ENCODE measurements at places on chromosomes 2 and 18.

DNA sequence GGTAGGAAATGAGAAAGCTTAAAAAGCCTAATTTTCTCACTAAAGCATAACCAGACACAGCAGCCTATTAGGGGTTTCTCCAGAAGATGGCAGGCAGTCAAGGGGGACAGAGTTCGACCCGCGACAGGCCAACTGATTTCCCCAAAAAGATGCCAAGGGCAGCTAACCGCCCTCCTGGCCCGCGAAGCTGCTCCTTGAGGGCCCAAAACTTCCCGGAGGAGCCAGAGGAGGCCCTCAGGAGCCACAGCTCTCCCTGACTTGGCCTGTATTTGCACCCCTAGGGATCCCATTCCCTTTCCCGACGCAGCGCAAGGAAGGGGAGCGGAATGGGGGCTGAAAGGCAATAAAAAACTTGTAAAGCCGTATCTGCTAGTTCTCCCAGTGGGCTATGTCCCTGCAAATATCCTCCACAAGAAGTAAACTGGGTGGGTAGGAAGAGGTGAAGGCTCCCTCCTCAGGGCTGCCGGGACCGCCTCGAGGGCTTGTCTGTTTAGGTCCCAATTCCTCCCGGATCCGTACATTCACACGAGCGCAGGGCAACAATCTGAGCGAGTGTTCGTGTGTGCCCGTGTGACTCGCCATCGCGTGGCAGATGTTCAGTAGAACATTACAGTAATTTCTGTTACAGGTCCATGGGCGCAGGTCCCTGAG lies 756 bp upstream of the NAGK start:
- peak; percentile 18 for DNase-seq

DNA sequence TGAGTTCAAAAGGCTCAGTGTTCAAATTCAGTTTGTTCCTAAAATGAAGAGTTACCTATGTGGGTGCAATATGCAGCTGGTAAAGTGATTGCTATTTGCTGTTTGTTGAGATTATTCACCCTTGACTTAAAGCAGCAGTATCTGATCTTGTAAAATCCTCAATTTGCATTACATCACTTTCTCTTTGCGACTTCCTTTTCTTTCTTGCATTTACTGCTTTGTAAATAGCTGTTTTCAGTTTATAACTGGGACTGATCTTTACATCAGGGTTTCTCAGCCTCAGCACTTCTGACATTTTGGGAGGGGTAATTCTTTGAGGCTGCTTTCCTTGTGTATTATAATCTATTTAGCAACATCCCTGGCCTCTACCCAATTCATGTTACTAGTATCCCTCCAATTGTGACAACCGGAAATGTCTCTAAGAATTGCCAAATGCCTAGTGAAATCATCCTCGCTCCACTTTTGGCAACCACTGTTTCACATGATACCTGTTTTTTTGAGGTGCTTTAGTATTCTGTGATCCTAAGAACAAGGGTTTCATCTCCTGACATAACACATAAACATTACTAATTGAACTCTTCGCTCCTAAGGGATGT lies 12.1 kb upstream of the ERCC3 start:
- DNase-seq: no peak

DNA sequence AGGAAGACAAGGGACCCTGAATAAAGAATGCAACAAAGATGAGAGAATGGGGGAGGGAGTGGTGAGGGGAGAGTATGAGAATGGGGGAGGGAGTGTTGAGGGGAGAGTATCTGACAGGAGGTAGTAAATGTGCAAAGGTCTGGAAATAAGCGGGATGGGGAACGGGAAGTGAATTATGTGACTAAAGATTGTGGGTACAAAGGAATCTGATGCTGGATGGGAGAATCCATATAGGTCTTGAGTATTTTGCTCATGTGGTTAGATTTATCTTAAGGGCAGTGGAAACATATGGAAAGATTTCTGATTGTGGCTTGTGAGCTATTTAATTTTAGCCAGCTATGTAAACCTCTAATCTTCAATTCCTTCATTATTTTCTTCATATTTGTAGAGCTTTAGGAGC lies 593.4 kb downstream of the DCC start:
- no peak for DNase-seq

DNA sequence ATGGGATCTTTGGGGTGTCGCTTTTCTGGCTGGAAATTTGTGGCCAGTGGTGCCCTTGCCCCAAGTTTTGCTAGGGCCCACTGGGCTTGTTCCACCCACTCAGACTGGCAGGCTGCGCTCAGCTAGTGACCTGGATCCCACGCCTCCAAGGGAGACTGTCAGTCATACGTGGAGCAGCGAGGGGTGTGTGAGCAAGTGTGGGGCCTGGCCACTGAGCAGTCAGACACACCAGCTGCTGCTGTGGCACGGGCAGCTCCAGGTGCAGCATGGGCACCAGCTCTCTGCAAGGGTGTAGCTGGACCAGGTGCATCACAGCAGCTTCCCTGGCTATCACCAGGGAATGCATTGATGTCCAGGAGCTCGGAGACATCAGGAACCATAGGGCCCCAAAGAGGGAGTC lies 327.0 kb downstream of the NR4A2 start:
- no peak for DNase-seq

- no peak for DNase-seq
These were observed 251.2 kb upstream of the RBBP8 start for GRCh38 chr18:22681908-22682307.

- peak; percentile 71 for DNase-seq
These were observed 48.5 kb upstream of the LYPD6B start for GRCh38 chr2:148989882-148990493.

GRCh38 chr2:6564326-6564725 lies 301.4 kb downstream of the CMPK2 start:
- DNase-seq: no peak

DNA sequence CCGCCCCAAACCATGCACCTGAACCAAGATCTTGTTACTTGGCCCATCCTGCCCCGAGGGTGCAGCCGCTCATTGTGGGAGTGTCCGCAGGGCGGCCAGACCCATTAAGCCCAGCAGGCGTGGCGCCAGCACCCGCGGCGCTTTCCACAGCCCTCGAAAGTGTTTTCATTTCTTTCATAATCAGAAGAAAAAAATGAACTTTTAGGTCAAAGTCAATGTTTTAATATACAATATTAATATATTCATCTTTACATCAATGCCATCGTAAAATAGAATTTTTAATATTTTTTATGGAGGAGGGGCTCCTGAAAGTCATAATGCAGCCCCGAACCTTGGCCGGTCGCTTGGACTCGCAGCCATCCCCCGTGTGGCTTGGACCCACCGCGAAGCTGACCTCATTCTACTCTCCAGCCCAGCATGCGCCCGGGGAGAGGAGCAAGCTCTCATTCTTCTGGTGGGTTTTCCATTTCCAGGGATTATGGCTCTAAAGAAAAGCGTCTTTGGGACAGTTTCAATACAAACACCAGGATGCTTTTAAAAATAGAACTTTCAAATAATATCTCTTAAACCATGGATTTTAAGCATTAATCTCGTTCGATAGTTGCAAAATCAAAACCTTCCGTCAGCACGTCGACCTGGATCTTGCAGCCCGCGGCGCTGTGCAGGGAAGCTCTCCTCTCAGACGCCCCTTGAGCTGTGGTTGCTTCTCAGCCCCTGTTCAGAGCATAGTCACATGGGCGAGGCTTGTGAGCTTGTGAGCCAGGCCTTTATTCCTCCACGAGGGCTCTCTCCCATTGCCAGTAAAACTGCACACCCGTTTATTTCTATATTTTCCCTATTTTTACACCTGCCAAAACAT lies 17.2 kb upstream of the ASB1 start:
- no peak for DNase-seq

- no peak for DNase-seq
These were observed 7.0 kb upstream of the STRN start for GRCh38 chr2:36973320-36973719.

DNA sequence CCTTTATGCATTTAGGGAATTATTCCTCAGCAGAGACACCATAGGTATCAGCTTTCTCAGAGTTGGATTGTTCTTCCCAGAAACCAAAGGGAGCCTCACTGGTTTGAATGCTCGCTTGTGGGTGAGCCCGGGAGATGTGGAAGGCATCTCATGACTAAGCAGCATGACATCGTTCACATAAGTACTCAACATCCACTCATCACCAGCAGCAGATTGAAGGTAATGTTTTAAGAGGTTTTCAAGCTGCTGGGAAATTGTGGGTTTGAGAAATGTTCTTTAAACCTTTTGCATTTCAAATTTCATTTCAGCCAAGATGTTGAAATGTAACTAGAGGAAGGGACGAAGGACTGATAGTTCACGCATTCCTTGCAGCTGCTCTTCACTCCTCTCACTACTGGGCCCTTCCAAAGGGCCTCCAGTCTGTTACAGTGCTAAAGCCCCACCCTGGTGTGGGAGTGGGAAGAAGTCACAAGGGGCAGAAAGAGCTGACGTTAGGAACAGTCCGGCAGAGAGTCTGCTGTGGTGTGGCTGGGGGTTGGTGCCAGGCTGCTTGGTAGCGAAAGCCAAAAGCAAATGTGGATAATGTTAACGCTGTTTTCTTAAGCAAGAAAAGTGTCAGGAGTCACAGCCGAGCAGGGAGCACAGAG lies 324.5 kb upstream of the EPHA4 start:
- no peak for DNase-seq

DNA sequence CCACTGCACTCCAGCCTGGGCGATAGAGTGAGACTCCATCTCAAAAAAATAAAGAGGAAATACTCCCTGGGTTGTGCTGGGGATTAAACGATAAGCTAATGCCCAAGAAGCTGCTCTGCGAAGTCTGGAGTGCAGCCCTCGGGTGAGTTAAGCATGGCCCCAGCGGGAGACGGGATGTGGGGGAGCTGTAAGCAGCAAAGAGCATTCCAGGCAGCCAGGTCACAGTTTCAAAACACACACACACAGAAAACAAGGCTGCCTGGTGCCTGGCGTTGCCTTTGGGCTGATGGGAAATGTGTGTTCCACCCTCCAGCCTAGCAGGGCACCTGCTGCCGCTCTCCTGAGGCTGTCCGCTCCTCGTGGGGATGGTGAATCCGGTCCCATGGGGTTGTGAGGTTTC lies 24.1 kb downstream of the ODC1 start:
- DNase-seq: no peak

Measured in CD4-positive, alpha-beta T cell treated with Interleukin-21 for 1 hour (primary cell).